ENCODE measurements at places on chromosomes 16 and 17.

DNA sequence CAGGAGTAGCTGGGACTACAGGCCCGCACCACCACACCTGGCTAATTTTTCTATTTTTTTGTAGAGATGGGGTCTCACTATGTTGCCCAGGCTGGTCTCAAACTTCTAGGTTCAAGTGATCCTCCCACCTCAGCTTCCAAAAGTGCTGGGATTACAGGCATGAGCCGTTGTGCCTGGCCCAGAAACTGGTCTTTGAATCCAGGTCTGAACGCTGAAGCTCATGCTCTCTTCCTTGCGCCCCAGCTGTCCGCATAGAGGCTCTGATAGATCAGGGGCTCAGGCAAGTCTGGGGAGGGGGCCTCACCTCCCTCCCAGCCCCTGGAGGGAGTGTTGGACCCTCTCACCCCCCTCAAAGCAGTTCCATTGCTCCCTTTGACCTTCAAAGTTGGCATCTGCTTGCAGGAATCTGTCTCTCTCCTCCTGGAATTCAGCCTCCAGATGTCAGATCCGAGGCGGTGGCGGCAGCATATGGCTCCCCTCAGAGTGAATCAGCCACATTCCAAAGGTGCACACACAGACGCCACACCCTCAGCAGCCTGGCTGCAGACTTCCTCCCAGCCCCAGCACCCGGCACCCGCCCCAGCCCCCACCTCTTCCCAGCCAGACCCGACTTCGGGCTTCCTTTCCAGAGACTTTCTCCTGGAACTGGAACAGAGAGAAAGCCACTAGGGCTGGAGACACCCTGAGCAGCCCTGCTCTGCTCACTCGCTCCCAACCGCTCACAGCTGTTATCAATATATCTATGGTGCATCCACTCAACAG lies 16.9 kb upstream of the GLIS2 start:
- no peak for DNase-seq

DNA sequence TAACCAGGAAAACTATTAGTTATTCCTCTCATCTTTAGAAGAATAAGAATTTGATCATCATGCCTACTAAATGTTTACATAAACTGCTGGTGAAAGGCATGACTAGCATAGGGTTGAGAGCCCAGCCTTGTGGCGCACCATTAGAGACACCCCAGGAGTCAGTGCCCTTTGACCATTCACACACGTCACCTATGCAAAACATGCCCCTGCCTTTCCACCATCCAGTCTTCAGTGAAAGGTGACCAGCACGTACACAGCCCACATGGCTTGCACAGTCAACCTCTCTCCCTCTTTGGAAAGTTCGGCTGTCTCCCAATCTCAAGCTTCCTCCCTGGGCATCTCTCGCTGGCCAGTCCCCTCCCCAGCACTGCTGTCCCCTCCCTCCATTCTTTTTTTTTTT lies 150.3 kb downstream of the ENGASE start:
- no peak for DNase-seq

DNA sequence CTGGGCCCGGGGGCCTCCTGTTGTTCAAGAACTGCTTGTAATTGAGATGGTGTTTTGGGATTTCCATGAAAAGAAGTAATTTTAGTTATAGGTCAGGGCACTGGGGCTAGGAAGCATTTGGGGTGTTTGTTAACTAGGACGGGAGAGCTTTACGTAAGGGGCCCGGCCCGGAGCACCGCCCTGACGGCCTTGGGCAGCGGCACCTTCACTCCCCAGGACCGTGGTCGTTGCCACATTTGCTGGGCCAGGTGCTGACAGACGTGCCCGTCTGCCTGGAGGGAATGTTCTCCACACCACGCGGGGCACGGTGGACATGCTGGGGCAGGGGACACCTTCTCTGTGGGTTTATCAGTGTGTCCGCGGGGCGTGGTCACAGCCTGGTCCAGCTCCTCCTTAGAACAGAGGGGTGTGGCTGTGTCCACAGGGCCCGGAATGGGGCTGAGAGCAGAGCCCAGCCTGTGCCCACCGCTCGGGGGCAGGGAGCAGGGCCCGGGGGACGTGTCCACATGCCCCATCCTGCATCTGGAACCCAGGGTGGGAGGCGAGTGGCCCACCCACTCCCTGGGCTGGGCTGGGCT lies 57.7 kb downstream of the BAIAP2 start:
- DNase-seq = no peak

GRCh38 chr17:8556074-8556473 lies 74.5 kb downstream of the MYH10 start:
- DNase-seq = no peak

DNA sequence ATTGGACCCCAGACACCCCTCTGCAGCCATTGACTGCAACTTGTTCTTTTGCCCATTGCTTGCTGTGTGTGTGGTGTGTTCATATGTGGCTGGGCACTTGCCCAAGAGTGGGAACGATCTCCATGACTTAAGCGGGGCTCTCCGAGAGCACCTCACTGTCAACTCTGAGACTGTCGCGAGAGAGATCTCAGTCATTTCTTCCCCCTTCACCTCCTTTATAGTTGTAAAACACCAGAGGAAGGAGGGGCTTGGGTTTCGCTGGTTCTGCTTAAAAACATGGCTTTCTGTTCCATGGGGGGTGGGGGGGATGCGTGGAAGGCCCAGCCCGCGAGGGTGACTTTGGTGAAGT lies 7.4 kb downstream of the PHOSPHO1 start:
- no peak for DNase-seq

Measured in MV-4-11 (cell line).